ENCODE measurements at places on chromosomes 5 and 9.
A peak's percentile ranks its signal among the peaks of the same experiment; 100 is the strongest.

GRCh38 chr5:100794844-100795243 lies 108.2 kb downstream of the ST8SIA4 start:
- DNase-seq, result no peak

DNA sequence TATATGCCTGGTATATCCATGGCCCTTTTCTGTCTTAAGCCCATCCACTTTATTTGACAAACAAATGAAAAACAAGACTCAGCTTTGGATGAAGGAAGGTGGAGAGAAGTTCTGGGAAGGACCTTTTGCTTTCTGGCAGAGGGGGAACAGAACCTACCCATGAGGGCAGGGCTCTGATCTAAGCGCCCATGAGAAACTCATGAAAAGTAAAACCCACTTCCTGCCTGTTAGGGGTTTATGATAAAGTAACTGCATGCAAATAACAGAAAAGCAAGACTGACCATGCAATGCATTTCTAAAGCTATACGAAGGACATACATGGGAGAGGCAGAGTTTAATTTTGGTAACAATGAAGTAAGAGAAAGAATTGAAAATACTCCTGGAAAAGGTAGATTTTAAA lies 181.9 kb upstream of the ADRA1B start:
- peak; percentile 17 for DNase-seq

DNA sequence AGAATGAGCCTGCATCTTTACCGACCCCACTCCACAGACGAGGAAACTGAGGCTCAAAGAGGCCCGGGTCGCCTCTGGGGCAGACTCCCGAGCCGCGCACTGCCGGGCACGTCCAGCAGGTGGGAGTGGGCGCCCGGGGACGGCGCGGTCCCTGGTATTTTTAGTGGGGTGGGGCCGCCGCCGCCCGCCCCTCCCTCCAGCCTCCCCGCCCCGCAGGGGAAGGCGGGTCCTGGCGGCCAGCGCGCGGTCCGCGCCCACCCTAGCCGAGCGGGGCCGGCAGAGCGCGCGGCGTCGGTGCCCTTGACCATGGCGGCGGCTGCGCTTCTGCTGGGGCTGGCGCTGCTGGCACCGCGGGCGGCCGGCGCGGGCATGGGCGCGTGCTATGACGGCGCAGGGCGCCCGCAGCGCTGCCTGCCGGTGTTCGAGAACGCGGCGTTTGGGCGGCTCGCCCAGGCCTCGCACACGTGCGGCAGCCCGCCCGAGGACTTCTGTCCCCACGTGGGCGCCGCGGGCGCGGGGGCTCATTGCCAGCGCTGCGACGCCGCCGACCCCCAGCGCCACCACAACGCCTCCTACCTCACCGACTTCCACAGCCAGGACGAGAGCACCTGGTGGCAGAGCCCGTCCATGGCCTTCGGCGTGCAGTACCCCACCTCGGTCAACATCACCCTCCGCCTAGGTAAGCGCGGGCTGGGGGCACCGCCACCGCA lies at the start of gene LAMC3:
TSS of gene LAMC3 (plus strand) at position 266 of the 710 bp plus-strand sequence. CDS start at position 307, 41 bp downstream.
- peak; percentile 21 for DNase-seq

- DNase-seq, result no peak
Observed at GRCh38 chr9:90950600-90950999, 149.0 kb downstream of the SYK start.

Measured in B cell (primary cell).